NCI-H774 (cell line): ENCODE measurements at places on chromosomes 16 and 17.

GRCh38 chr17:40596261-40596919 is 31.1 kb upstream of the CCR7 start:
- peak; percentile 62 for DNase-seq

GRCh38 chr16:27189335-27189972 is 13.9 kb upstream of the KDM8 start:
- no peak for DNase-seq

GRCh38 chr17:74736513-74737298 is at the start of gene RAB37:
TSS of gene RAB37 (plus strand) at chr17:74737256. CDS start at chr17:74737273, 17 bp downstream.
- DNase-seq: no peak

GRCh38 chr16:85918436-85918835 is 19.5 kb downstream of the IRF8 start:
- no peak for DNase-seq

- no peak for DNase-seq
Measured at GRCh38 chr17:57956291-57957119, 1.3 kb upstream of the CUEDC1 start.
